ENCODE measurements at places on chromosomes 6 and 20.
A peak's percentile ranks its signal among the peaks of the same experiment; 100 is the strongest.

GRCh38 chr20:19872001-19872400, 113.9 kb downstream of the RIN2 start:
- no peaks in the 10 kb centered on the region for H3K36me3 ChIP-seq
- H3K4me3 ChIP-seq: no peak overlapping the region
- H3K27me3 ChIP-seq: peaks cover 11% of the 10 kb centered on the region
- peaks cover 10% of the 10 kb centered on the region for H3K4me1 ChIP-seq

GRCh38 chr20:21450572-21450971, 53.2 kb upstream of the NKX2-4 start:
- H3K36me3 ChIP-seq: no peaks in the 10 kb centered on the region
- no peak overlapping the region for H3K27ac ChIP-seq
- no peaks in the 10 kb centered on the region for H3K4me1 ChIP-seq
- H3K27me3 ChIP-seq: peaks cover 18% of the 10 kb centered on the region
- ATAC-seq: no peak
- H3K4me3 ChIP-seq: no peak overlapping the region

DNA sequence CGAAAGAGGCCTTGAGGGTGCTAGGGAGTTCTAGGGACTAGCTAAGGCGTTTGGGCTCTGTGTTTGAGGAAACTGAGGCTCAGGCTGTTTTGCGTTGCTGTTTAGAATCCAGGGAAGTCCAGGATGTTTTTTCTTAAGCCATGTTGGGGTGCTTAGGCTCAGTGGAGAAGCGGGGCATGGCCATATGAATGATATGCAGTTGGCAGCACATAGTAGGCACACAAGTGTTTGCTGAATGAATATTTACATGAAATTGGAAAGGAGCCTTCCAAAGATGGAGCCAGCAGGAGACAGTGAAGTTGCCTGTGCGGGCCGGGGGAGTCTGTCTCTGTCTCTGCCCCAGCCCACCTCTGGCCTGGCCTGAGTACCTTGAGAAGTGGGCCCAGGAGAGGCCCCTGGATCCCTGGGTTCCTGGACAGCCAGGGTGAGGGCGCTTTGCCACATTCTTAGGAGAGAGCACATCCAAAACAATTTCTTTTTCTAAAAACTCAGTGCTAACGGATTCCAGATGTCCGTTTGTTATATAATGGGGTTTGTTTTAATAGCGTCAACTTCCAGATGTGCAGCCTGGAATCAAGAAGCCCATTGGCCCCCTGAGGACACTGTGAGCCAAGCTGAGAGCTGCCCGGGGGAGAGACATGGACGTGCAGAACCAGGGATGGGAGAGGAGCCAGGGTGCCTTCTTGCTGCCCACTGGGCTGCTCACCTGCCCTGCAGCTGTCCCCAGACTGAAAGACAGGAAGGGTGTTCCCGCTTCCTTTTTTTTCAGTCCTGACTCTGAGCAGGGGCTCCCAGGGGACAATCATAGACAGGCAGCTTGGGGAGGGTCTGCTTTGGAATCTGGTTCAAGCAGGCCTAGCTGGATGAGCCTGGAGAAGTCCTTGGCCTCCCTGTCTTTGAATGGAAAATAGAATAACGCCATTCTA, 20.1 kb upstream of the EMILIN3 start:
- peaks cover 30% of the 10 kb centered on the region for H3K27me3 ChIP-seq
- H3K4me1 ChIP-seq: no peaks in the 10 kb centered on the region
- no peaks in the 10 kb centered on the region for H3K36me3 ChIP-seq
- H3K4me3 ChIP-seq: no peak overlapping the region
- no peak for ATAC-seq

DNA sequence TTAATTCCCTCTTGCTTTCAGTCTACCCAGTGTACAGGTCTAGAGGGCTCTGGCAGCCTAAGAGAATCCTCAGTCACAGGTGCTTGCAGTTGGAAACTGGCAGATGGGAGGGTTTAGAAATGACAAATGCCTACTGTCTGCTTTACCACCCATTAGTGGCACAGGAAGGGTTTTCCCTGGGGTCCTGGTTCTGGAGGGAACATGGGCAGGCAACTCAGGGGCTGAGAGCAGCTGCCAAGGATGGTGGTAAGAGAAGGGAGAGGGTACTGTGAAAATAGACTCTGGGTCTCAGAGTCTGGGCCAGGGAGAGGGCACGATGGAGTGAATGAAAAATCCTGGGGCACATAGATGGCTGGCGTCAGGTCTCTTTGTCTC, 103.5 kb downstream of the TCP11 start:
- H3K4me1 ChIP-seq: no peaks in the 10 kb centered on the region
- no peaks in the 10 kb centered on the region for H3K27me3 ChIP-seq
- peaks cover 45% of the 10 kb centered on the region for H3K36me3 ChIP-seq
- no peak for ATAC-seq
- no peak overlapping the region for H3K4me3 ChIP-seq

DNA sequence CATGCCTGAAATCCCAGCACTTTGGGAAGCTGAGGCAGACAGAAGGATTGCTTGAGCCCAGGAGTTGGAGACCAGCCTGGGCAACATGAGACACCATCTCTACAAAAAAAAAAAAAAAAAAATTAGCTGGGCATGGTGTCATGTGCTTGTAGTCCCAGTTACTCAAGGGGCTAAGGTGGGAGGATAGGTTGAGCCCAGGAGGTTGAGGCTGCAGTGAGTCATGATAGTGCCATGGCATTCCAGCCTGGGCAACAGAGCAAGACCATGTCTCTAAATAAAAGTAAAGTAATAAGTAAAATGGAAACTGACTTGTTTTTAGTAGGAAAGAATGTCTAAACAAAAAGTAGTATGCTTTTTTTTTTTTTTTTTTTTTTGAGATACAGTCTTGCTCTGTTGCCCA, 240.7 kb downstream of the ARID1B start:
- H3K27me3 ChIP-seq: no peaks in the 10 kb centered on the region
- no peaks in the 10 kb centered on the region for H3K36me3 ChIP-seq
- ATAC-seq: no peak
- peaks cover 71% of the 10 kb centered on the region for H3K4me1 ChIP-seq
- H3K4me3 ChIP-seq: no peak overlapping the region
- peak overlapping the region; percentile 66 for H3K27ac ChIP-seq

GRCh38 chr6:137315081-137315480, 95.9 kb upstream of the IFNGR1 start:
- H3K27me3 ChIP-seq: no peaks in the 10 kb centered on the region
- H3K4me1 ChIP-seq: peaks cover 6% of the 10 kb centered on the region
- no peak overlapping the region for H3K27ac ChIP-seq
- no peak overlapping the region for H3K4me3 ChIP-seq
- no peak for ATAC-seq

DNA sequence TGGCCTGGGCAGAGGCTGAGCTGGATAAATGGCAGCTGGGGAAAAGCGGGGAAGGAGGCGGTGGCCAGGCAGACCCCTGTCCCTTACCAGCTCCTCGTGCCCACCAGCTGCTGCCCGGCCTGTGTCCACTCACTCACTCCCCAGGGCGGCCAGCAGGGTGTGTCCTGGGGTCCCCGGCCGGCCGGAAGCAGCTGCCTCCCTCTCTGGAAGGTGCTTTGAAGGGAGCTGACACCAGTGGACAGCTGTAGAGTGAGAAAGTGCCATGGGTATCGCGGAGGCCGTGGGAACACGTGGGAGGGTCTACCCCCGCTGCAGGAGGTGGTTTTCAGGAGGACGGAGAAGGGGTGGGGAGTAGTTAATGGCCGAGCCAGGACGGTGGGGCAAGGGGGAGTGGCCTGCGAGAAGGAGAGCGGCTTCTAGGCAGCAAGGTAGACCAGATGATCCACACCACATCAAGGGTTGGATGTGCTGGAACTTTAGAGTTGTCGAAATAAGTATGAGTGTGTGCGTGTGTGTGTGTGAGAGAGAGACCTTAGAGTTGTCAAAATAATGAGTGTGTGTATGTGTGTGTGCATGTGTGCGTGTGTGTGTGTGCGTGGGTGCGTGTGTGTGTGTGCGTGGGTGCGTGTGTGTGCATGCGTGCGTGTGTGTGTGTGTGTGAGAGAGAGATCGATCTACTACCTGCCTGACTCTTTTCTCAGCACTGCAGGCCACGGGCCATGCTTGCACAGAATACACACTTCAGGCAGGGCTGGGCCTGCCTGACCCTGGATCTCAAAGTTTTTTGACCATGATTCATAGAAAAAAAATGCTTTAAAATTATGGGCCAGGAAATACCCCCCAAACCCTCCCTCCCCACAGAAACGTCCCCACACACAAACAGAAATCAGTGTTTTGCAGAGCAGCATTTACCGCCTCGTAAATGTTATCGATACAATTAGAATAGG, 43.9 kb downstream of the CDH4 start:
- H3K27ac ChIP-seq: no peak overlapping the region
- no peak for ATAC-seq
- H3K36me3 ChIP-seq: no peaks in the 10 kb centered on the region
- no peak overlapping the region for H3K4me3 ChIP-seq

GRCh38 chr6:123925842-123926399, 122.3 kb downstream of the NKAIN2 start:
- no peaks in the 10 kb centered on the region for H3K4me1 ChIP-seq
- no peaks in the 10 kb centered on the region for H3K27me3 ChIP-seq
- H3K36me3 ChIP-seq: no peaks in the 10 kb centered on the region
- no peak overlapping the region for H3K27ac ChIP-seq
- no peak overlapping the region for H3K4me3 ChIP-seq
- ATAC-seq: no peak

DNA sequence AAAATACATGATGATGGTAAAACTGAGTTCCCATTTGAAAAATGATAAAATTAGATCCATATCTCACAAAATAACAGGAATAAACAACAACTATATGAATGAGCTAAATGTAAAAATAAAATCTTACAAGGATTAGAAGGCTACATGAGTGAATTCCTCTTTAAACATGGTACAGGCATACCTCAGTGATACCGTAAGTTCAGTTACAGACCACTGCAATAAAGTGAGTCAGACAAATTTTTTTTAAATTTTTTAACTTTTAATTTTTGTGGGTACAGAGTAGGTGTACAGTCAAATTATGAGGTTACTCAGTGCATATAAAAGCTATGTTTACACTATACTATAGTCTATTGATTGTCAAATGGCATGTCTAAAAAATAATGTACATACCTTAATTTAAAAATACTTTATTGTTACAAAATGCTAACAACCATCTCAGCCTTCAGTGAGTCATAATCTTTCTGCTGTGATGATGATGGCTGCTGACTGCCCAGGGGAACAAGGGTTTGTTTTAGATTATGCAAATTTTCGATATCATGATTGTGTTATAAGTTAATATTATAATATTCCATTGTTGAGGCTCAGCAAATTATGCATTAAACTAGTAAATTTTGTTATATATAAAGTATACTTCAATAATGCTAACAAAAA, 222.8 kb upstream of the RUNX2 start:
- H3K4me3 ChIP-seq: no peak overlapping the region
- ATAC-seq: no peak
- peaks cover 7% of the 10 kb centered on the region for H3K4me1 ChIP-seq
- no peaks in the 10 kb centered on the region for H3K27me3 ChIP-seq
- H3K36me3 ChIP-seq: no peaks in the 10 kb centered on the region

DNA sequence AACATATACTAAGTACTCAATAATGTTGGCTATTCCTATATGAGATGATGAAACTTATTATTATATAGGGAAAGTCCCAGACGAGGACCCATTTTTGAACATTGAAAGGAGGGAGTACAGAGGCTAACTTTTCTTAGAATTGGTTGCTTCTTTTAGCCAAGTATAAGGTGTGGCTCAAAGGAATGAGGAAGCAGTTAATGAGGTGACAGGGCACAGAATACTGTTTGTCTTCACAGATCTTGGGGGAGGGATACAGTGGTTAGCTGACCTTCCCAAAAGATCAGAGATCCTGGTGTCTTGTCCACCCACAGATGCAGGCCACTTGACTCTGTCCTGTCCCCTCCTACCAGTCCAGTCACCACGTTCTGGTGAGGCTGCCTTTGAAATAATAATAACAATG, 67.8 kb upstream of the EPB41L1 start:
- ATAC-seq: no peak
- H3K36me3 ChIP-seq: no peaks in the 10 kb centered on the region
- no peak overlapping the region for H3K27ac ChIP-seq
- peaks cover 6% of the 10 kb centered on the region for H3K4me1 ChIP-seq
- H3K27me3 ChIP-seq: peaks cover 10% of the 10 kb centered on the region
- no peak overlapping the region for H3K4me3 ChIP-seq

DNA sequence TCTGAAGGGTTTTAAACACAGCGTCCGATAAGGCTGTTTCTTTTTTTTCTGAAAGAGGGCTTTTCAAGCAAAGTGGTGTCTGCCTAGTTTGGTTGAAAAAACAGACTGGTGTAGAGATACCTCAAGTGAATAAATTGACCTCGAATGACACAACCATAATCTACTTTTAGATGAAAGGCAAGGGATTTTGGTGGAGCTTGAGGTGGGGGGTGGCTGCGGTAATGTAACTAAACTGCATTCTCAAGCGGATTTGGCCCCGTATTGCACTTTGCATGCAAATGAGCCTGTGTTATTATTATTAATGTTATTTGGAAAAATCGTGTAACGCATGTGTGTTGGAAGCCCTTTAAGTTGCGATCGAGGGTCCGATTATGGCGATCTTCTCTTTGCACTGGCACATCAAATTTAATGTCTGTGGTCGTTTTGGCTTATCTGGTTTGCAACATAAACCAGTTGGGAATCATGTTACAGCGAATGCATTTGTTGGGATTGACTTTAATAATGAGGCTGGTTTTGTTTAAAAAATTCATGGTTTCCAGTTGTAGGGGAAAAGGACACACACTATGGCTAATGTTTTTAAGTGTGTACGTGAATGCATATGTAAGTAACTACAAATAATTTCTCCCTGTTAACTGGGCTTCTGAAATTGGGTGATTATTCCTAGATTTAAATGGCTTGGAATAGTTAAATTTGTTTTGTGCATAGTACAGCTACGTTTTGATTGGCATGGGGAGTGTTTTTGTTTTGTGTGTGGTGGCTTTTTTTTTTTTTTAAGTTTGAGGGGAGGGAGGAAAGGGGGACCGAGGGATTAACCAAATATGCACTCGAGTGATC, 1.0 kb downstream of the JARID2 start:
- peak overlapping the region; percentile 99 for H3K4me3 ChIP-seq
- peaks cover 47% of the 10 kb centered on the region for H3K4me1 ChIP-seq
- peak overlapping the region; percentile 98 for H3K27ac ChIP-seq
- no peak for ATAC-seq
- H3K27me3 ChIP-seq: no peaks in the 10 kb centered on the region

- no peaks in the 10 kb centered on the region for H3K36me3 ChIP-seq
- H3K4me1 ChIP-seq: peaks cover 41% of the 10 kb centered on the region
- no peak for ATAC-seq
- peaks cover 9% of the 10 kb centered on the region for H3K27me3 ChIP-seq
Measured at GRCh38 chr6:45714006-45714730, 301.5 kb downstream of the CLIC5 start.

- H3K36me3 ChIP-seq: peaks cover 58% of the 10 kb centered on the region
- H3K4me1 ChIP-seq: peaks cover 24% of the 10 kb centered on the region
- H3K27me3 ChIP-seq: no peaks in the 10 kb centered on the region
- H3K27ac ChIP-seq: peak overlapping the region; percentile 17
- H3K4me3 ChIP-seq: no peak overlapping the region
Measured at GRCh38 chr20:45944151-45944964, 9.9 kb downstream of the PCIF1 start.

DNA sequence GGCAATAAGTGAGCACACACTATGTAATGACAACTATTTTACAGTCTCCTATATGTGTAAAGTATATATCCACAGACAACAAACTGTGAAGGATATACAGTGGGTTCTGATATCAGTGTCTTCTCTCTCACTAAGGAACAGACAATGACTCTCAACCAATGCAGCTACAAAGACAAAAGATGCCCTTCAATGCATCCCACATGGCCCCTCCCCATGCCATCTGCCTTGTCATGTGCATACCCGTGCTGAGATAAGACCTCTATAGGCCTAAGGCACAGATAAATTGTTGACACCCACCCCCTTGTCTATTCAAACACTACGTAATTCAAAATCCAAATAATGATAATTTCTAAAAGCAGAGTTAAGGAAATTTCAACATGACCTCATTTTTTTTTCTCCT, 1123.5 kb upstream of the MAP3K7 start:
- no peak for ATAC-seq
- no peaks in the 10 kb centered on the region for H3K27me3 ChIP-seq
- H3K27ac ChIP-seq: no peak overlapping the region
- H3K4me1 ChIP-seq: no peaks in the 10 kb centered on the region
- no peak overlapping the region for H3K4me3 ChIP-seq
